ENCODE measurements at places on chromosomes 16 and 17.

DNA sequence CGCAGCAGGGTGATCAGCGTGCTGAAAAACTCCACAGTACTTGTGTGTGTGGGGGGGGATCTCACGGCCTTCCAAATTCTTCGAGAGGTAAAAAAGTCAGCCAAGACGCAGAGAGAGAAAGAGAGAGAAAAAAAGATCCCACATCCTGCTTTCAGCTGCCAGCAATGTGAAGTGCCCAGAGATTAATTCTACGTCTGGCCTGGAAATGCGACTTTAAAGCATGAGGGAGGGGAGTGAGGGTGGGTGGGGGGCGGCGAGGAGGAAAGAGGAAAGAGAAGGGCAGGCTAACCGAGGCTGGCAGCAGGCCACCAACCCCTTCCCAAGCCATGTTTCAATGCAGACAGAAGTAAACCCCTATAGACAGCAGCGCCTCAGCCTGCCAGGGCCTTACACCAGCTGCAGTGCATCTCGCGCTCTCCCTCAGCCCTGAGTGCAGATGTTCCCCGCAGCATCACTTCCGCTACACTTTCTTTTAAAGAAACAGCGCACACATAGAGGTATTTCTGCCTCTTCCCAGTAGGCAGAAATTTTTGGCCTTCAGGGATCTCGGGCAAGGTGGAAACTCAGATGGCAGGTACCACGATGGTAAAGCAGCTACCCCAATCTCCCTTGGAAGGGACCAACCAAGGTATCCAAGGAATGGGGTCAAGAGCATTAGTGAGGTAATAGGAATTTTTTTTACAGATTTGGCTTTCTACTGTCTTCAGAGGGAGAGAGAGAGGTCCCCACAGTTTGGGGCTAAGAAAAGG lies 87.8 kb downstream of the SMG6 start:
- no peak for DNase-seq

GRCh38 chr16:89123831-89124100 lies 30.1 kb downstream of the ACSF3 start:
- no peak for DNase-seq

DNA sequence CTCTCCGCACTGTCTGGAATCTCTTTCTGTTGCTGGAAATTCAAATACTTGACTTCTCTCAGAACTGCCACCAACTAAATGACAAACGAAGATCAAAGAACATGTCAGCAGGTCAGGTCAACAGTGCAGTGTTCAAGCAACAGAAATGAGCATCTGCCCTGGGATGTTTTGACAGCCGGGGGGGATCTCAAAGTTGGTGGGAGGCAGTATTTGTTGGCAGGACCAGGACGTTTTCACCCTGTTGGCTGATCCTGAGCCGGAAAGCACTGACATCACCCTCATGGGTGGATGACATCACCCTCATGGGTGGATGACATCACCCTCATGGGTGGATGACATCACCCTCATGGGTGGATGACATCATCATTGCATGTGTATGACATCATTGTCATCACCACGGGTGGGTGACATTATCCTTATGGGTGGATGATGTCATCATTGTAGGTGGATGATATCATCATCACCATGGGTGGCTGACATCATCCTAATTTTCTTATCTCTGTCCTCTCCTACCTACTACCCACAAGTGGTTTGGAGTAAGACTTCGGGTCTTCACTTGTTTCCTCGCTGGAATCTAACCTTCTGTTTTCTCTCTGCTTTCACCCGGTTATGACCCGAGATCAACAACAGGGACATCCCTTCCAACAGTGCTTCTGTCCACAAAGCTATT lies 18.9 kb downstream of the DNAH17 start:
- DNase-seq: no peak

DNA sequence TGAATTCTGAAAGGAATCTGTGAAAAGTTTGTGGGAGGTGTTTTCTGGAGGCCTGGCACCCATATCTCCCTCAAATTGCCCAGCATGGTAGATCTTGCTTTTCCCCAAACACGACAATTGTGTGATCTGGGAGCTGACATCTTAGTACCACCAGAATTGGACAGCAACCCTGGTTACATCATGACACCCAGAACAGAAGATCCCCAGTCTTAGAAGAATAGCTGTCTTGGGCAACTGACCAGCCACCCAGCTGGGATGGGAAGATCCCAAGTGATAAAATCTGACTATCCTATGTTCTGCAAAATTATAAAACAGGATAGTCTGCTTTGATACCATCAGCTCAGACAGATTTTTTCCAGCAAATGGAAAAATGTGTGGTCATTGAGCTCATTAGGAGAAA lies 235.3 kb downstream of the CDH13 start:
- DNase-seq: no peak

DNA sequence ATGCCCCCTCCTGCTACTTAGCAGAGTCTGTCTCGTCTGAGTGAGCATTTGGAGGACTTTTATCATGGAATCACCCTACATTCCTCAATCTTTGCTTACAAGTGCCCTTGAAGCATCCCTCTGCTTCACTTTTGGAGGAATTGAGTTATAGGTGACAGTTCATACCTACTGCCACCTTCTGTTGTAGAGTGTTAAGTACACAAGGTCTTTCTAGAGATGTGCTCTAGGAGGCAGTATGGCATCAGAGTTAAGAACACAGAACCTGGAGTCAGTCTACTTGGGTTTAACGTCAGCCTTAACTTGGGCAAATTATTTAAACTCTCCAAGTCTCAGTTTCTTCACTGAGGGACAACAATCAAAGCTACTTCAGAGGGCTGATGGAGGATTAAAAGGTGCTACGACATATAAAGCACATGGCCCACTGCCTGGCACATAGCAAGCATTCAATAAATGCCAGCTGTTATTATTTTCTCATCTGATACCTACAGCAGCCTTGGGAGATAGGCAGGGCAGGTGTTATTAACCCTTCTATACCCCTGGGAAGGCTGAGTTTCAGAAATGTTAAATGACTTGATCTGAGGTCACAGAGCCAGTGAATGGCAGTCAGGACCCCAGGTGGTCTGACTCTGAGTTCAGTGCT lies 62.2 kb downstream of the UTP18 start:
- peak; percentile 76 for DNase-seq

Measured in NCI-H2081 (cell line).